ENCODE measurements at places on chromosomes 3 and 15.

GRCh38 chr3:170083343-170083742, 45.5 kb downstream of the GPR160 start:
- DNase-seq = no peak

- no peak for DNase-seq
Observed at GRCh38 chr15:91970142-91970541, 116.6 kb downstream of the SLCO3A1 start.

DNA sequence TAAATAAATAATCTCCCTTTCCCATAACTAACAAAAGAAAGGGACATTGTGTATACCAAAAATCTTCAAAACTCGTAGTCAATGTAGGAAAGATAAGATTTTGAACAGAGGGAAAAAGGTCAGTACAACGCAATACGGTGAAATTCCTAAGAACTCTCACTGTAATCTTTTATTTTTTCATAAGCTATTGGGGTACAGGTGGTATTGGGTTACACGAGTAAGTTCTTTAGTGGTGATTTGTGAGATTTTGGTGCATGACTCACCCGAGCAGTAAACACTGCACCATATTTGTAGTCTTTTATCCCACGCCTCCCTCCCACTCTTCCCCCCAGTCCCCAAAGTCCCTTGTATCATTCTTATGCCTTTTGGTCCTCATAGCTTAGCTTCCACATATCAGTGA, 718.0 kb downstream of the TBL1XR1 start:
- no peak for DNase-seq

- DNase-seq = no peak
Observed at GRCh38 chr3:173622166-173622565, 224.6 kb downstream of the NLGN1 start.

GRCh38 chr3:184381261-184382224, 1.7 kb downstream of the CHRD start:
- no peak for DNase-seq

DNA sequence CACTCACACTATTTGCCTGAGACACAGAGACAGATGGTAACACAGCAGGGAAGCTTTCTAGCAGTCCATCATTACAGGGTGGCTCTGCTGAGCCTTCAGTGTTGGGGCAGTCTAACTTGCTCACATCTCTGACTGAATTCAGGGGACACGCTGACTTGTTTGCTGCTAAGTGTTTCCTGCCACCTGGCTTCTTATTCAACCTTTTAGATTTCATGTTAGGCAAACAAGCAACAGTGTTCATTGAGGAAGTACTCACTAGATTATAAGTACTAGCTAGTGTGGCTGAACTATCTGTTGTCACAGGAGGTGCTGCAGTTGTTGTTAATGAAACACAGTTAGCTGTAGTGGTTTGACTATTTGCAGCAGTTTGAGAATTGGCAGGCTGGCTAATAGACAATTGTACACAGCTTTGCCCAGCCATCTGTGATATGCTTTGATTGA, 37.3 kb downstream of the USF3 start:
- DNase-seq = no peak

- no peak for DNase-seq
Observed at GRCh38 chr3:34200576-34200975, 402.1 kb downstream of the PDCD6IP start.

GRCh38 chr3:43895573-43895972, 204.8 kb downstream of the ABHD5 start:
- no peak for DNase-seq

DNA sequence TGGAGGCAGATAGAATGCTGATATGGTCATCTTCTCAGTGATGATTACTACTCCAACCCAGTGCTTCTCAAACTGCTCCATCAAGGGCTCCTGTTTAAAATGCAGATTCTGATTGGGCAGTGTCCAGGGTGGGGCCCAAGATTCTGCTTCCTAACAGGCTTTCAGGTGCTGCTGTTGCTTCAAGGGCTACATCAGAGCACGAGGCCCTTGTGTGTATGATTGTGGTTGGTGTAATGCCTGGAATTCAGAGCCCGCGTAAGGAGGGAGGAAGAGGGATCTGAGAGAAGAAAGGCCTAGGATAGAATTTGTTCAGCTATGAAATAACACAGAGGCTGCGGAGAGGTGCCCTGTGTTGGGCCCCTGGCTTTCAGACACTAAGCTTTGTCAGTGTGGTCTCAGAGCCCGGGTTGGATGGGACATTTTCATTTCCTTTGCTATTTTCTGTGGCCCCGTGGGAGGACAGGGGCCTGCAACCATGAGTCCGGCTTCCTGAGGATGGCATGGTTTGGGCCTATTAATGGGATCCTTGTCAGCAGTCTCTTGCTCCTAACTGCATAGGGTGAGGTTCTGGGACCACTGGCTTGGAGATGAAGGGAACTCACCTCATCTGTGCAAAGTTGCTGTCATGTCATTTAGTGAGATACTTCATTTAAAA, 53.0 kb downstream of the ATP1B3 start:
- DNase-seq = no peak

DNA sequence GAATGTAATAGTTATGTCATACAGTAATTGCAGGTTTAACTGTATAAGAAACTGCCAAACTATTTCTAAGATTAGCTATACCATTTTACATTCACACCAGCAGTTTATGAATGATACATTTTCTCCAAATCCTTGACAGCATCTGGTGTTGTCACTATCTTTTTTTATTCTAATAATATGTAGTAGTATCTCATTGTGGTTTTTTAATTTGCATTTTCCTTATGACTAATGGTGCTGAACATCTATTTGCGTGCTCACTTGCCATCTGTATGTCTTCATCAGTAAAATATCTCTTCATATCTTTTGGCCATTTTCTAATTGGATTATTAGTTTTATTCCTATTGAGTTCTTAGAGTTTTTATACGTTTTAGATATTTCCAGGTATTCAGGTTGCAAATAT, 994.0 kb upstream of the SEMA6D start:
- DNase-seq = no peak

GRCh38 chr15:47610736-47611135, 106.6 kb upstream of the SEMA6D start:
- no peak for DNase-seq

- DNase-seq = no peak
Observed at GRCh38 chr15:48530528-48530927, 115.0 kb downstream of the FBN1 start.

DNA sequence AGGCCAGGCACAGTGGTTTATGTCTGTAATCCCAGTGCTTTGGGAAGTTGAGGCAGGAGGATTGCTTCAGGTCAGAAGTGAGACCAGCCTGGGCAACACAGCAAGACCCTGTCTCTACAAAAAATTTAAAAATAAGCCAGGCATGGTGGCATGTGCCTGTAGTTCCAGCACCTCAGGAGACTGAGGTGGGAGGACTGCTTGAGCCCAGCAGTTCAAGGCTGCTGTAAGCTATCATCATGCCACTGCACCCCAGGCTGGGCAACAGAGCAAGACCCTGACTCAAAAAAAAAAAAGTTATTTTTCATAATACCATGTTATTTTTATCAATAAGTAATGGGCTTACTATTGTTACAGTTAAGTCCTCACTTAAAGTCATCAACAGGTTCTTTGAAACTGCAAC, 59.7 kb downstream of the SETD2 start:
- DNase-seq = no peak

- no peak for DNase-seq
Observed at GRCh38 chr15:34640661-34641060, 57.2 kb upstream of the GOLGA8B start.

- DNase-seq = peak; percentile 51
Observed at GRCh38 chr3:3196148-3196861, 16.8 kb upstream of the CRBN start.

- DNase-seq = no peak
Observed at GRCh38 chr3:55531321-55531720, 44.2 kb upstream of the WNT5A start.

DNA sequence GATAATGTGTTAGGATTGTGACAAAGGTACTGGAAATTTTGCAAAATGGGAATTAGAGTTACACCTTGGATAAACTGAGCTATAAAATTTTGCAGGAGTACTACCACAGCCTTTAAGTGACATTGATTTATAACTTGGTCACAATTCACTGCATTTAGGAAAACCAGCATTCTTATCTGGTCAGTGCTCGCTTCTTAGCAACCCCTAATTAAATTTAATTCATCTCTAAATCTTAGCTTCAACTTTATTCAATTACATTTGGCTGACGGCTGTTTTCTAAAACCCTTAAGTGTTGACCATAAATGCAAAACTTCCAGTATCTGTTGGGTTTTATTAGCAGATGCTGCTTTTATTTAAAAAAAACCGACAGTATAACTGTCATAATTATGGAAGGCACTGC, 31.3 kb downstream of the TFRC start:
- DNase-seq = no peak

DNA sequence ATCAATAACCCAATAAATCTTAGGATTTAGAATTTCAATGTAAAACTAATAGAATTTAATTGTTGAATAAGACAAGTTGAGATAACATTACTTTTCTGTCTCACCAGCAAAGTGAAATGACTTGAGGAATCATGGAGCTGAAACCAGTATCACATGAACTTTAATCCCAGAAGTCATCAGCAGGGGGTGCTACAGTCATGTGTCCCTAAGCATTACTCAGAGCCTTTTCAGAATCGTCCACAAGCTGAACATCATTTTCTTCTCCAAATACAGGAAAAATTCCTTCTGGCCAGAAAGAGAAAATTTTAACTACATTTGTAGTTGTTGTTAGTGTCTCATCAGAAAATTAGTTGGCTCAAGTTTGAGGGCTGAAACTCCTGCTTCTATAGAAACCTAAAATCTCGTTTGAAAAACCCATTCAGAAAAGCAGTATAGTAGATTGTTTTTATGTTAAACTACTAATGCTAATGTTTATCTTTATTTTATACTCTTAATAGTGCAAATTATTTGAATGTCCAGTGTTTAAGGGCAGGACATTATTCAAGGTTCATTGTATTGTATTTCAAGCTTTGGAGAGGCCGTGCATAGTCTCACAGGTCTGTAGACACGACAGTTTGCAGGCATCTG, 384.1 kb downstream of the PLOD2 start:
- DNase-seq = peak; percentile 61

DNA sequence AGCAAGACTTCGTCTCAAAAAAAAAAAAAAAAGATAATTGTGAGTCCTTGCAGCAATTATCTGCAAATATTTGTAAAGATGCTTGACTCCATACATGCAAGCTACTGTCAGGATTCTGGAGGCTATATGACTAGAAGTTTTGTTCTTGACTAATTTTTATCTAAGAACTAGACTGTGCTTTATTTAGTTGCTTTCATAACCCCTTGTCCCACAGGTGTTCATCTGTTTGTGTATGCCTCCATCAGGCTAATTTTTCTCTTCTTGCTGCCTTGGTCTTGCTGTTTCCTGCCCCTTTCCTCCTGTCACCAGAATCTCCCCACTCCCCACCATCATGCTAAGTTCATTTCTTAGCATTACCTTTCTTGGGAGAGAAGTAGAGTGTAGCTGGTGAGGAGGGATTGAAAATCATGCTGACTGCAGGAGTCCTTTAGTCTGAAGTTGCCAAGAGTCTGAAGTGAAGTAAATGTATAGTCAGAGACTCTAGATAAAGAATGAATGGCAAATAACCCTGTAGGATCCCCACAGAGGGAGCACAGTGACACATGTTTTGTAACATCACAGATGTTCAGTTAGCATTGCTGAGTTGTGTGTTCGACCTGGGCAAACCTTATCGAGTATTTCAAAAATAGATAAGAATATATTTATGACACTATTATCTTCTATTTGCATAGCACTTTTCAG, 12.5 kb downstream of the ST3GAL6 start:
- no peak for DNase-seq

DNA sequence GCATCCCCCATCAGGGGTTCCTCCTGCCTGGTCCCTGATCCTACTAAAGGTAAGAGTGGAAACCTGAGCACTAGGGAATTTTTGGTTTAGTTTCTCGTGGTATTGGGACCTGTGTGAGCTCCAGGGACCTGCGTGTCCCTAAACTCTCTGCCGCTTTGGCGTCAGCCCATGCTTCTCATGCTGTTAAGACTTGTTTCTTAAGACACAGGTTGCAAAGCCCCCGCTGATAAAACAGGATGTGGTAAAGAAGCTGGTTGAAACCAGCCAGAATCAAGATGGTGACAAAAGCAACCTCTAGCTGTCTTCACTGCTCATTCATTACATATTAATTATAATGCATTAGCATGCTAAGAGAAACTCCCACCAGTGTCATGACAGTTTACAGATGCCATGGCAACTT, 64.6 kb downstream of the LYZL4 start:
- DNase-seq = no peak

GRCh38 chr3:101243285-101244211, 76.8 kb downstream of the IMPG2 start:
- no peak for DNase-seq

DNA sequence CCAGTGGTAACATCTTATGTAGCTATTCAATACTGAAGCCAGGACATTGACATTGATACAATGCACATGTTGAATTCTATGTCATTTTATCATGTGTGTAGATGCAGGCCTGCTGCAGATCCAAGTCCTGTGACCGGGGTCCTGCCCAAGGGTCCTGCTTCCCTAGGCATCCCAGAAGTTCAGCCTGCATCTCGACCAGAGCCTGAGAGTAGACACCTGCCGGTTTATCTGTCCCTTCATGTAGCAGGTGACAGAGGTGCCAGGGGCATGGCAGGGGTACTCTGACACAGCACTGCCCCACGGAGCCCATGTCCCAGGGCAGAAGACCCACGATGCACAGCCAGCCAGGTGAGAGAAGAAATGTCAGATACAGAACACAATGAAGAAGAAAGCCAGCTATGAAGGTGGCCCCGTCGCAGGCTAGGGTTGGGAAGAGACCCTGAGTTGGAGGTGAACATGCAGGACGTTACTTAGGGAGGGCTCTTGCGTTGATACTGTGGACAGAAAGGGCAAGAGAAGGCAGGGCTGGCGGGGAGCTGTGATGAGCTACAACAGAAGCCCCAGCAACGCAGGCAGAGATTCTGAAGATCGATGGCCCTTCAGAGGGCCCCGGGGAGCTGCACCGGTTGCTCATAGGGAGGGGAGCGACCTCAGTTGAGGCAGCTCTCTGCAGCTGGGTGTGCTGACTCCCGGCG, 51.0 kb downstream of the TPRA1 start:
- no peak for DNase-seq

DNA sequence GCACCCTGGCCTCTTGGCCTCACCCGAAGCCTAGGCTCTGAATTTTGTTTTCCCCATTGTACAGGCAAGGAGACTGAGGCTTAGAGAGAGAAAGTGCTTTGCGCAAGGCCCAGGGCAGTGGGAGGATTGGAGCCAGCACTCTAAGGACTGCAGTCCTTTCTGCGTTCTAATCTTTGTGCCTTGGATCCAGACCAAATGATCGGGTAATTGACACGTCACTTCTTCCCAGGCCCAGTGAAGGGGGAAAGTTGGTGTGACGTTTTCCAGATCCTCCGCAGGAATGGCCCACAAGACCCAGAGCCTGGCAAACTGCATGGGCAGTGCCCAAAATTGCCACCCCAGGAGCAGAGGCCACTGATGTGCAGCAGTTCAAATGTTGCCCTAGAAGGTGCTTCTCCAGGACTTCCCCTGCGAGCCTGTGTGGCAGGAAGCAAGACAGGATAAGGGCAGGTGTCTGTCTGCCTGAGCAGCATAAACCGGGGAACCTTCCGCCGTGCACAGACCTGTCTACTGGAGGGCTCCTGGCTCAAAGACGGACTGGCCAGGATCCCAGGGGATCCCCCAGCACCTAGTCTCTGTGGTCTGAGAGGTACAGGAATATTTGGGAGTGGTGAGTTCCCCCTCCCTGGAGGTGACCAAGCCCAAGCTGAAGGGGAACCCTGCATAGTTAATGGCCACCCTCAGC, 194.5 kb upstream of the TLE3 start:
- no peak for DNase-seq

GRCh38 chr15:70902107-70902506, 9.5 kb downstream of the LRRC49 start:
- DNase-seq = no peak

GRCh38 chr3:183307749-183308148, 54.7 kb downstream of the B3GNT5 start:
- DNase-seq = no peak

GRCh38 chr3:138213398-138214085, 26.4 kb downstream of the ARMC8 start:
- no peak for DNase-seq
